Karpas-422 (cell line): ENCODE measurements at places on chromosomes 12 and 14. TPM values are rescaled to one million over a fixed set of nuclear protein-coding genes. Genes with fewer than 3 reads are reported as not detected.

TMEM106C gene
- total RNA-seq = 95.6 and 127 TPM in 2 replicates

ULK1 gene
- 2.8 and 6.9 TPM in 2 replicates for total RNA-seq

TGM1 gene
- 1.3 and 5.2 TPM in 2 replicates for total RNA-seq

KRT71 gene
- not detected in 2 replicates for total RNA-seq

FBLN5 gene
- total RNA-seq = not detected in 2 replicates

LRP1 gene
- total RNA-seq = 0.56 and 3.1 TPM in 2 replicates

RASAL1 gene
- total RNA-seq = 3.3 and 3.4 TPM in 2 replicates

SENP1 gene
- 20.1 and 44.5 TPM in 2 replicates for total RNA-seq

G2E3 gene
- total RNA-seq = 23.5 and 54.3 TPM in 2 replicates

ADCY6 gene
- not detected in 2 replicates for total RNA-seq

WIF1 gene
- total RNA-seq = not detected in 2 replicates

CLEC6A gene
- total RNA-seq = not detected in 2 replicates

DNA sequence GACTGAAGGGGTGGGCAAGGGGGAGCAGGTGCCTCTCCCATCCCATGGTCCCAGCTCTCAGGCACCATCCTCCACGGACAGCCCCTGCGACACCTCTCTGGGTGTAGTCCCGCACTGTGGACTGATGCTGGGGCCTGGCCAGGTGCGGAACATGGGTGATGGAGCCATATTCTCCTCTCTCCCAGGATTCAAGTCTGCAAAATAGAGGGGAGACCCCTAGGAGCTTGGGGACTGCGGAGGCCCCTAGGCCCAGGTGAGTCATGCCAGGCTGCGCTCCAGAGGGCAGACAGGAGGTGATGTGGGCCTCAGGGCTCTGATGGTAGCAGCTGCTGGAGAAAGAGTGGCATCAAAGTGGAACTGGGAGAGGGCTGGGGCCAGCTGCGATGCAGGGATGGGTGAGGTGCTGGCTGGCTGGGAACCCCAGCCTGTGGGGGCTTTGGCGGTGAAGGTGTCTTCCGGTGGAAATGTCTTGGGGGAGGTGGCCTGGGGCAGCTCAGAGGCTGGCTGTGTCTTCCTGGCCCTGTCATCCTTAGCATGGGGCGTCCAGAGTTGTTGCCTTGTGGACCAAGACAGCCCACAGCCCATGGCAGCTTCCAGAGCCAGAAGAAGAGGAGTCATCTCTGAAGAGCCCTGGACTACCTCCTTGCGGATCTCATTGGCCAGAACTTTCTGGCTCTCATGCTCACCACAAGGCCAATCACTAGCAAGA lies 149.1 kb downstream of the KIF26A start:
- H3K4me3 ChIP-seq = no peak overlapping the region
- H3K36me3 ChIP-seq = no peaks in the 10 kb centered on the region
- no peaks in the 10 kb centered on the region for H3K4me1 ChIP-seq
- H3K27ac ChIP-seq = no peak overlapping the region
- H3K27me3 ChIP-seq = no peaks in the 10 kb centered on the region
- DNase-seq = no peak

DNA sequence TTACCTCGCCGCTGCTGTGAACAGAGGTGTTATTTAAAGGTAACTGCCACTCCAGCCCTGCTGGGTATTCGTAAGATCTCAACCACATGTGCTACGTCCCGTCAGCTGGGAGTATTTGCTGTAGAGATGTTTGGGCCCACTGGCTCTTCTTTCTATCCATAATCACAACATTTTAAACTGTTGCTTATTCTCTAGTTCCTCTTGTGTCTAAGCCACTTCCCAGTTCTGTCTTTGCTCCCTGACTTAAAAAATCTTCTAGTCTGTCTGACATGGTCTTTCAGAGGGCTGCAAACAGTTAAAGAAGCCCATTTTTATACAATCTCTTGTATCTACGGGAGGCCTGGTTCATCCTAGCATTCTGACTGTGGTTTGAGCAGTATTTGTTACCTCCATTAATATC lies 33.2 kb upstream of the HELB start:
- H3K4me1 ChIP-seq = peaks cover 17% of the 10 kb centered on the region
- DNase-seq = no peak
- H3K36me3 ChIP-seq = no peaks in the 10 kb centered on the region
- no peak overlapping the region for H3K4me3 ChIP-seq

- no peak for DNase-seq
- no peaks in the 10 kb centered on the region for H3K4me1 ChIP-seq
- no peak overlapping the region for H3K27ac ChIP-seq
Observed at GRCh38 chr14:103294091-103294490, 39.9 kb upstream of the EIF5 start.

- peaks cover 14% of the 10 kb centered on the region; the same call in 1 of the 2 replicates for H3K36me3 ChIP-seq
- H3K4me1 ChIP-seq = peaks cover 31% of the 10 kb centered on the region
- H3K27me3 ChIP-seq = no peaks in the 10 kb centered on the region
- peak overlapping the region; percentile 99 for H3K4me3 ChIP-seq
Observed at GRCh38 chr12:50112456-50113218, 601 bp downstream of the COX14 start.

GRCh38 chr12:10700581-10700980 lies 22.5 kb downstream of the YBX3 start:
- no peaks in the 10 kb centered on the region for H3K4me1 ChIP-seq
- H3K4me3 ChIP-seq = no peak overlapping the region
- H3K27ac ChIP-seq = no peak overlapping the region
- H3K36me3 ChIP-seq = no peaks in the 10 kb centered on the region
- H3K27me3 ChIP-seq = no peaks in the 10 kb centered on the region
- DNase-seq = no peak

DNA sequence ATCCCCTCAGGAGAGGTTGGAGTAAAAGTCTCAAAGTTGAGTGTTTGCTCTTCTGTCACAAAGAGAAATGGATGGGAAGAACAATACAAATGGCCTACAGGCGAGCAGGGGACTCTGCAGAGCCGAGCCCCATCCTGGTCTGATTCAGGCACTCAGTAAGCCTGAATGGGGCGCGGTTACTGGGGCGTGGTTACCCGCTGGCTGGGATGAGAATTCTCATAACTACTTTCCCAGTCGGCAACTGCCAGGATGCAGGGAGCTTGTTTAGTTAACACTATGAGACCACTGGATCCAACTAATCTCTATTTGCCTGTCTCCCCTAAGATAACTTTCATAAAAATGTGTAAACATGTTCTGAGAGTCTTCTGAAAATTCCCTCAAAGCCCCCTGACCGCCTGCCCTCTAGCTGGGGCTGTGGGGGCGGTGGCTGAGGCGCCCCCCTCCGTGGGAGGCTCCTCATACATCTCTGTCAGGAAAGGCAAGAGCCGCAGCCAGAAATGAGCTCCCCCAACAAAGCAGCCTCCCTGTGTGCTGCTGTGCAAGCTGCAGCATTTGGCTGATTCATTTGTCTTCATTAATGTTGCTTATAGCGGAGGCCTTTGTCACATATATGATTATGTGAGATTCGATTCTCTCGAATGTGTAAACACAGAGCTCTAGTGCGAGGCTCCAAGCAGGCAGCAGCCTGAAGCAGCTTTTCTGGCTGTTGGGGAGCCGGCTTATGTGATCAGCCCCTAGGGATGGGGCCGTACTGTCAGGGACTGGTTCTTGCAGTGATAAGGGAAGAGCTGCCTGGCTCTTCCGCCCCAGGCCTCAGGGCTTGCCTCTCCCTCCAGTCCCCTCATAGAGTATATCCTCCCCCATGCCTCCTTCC lies 126.1 kb upstream of the ARHGAP5 start:
- no peaks in the 10 kb centered on the region for H3K4me1 ChIP-seq
- H3K4me3 ChIP-seq = no peak overlapping the region
- H3K27ac ChIP-seq = no peak overlapping the region
- DNase-seq = no peak
- H3K36me3 ChIP-seq = no peaks in the 10 kb centered on the region

GRCh38 chr12:54059668-54060067 lies 6.0 kb downstream of the HOXC4 start:
- H3K4me3 ChIP-seq = no peak overlapping the region
- H3K36me3 ChIP-seq = peaks cover 8% of the 10 kb centered on the region; the same call in 1 of the 2 replicates
- peaks cover 17% of the 10 kb centered on the region for H3K4me1 ChIP-seq

DNA sequence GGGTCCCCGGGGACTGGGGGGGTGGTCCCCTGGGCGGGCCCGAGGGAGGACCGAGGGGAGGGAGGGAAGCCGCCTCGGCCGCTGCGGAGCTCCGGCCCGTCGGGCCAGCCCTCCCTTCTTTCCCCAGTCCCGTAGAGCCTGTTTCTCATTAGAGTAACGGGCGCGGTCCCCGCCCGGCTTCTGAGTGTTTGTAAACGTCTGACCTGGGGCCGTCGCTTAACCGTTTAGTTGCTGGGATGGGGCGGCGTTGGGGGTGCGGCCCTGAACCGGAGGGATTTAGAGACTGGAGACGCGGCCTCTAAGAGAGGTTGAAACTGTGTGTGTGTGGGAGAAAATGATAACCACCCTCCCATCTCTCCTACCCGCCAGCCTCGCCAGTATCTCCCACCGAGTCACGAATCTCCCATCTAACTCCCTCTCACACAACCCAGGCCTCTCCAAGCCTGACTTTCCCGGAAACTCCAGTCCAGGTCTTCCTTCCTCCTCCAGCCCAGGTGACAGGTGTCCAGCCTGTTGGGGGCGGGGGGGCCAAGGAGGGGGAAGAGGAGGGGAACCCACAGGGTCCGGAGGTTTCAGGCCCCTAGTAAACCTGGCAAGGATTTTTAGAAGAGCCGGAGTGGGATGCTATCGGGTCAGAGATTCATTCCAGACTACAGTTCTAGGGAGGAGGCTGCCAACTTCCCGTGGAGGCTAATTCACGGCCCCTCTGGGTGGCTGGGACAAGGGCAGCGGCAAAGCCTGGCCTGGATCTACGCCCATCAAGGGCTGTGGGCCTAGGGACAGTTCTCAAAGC lies 1.1 kb upstream of the NFATC4 start:
- H3K36me3 ChIP-seq = no peaks in the 10 kb centered on the region
- peak overlapping the region; percentile 72 for H3K4me3 ChIP-seq
- peak overlapping the region; percentile 79 for H3K27ac ChIP-seq

DNA sequence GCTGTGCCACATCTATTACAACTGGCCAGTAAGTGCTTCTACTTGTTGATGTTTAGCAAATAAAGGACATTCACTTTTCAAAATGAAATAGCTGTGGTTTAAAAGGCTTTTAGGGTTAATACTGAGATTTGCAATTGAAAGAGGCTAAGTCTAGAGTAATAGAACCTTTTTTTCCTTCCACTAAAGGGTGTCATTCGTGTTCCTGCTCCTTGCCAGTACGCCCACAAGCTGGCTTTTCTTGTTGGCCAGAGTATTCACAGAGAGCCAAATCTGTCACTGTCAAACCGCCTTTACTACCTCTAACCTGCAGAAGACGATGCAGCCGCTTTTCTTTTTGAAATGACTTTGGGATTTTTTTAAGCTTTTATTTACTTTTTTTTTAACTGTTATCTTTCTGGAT lies 33.6 kb downstream of the PIWIL1 start:
- no peaks in the 10 kb centered on the region for H3K27me3 ChIP-seq
- no peaks in the 10 kb centered on the region for H3K4me1 ChIP-seq
- no peak overlapping the region for H3K27ac ChIP-seq
- no peak overlapping the region for H3K4me3 ChIP-seq

DNA sequence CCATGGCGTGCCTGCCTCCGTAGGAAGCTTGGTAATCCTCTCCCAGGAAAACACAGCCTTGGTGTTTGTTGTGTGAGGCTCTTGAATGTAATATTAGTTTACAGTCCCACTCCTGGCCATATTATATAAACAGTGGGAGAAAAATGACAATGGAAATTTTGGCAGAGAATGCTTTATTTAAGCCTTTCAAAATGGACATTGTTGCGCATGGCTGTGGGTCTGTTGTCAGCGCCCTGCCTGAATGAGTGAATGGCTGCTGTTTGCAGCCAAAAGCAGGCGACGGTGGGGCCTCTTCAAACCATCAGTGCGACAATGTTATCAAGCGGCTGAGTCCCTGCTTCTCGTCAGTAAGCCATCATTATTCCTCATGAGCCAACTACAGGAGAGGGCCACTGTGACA lies 201.8 kb upstream of the RMST start:
- no peaks in the 10 kb centered on the region for H3K36me3 ChIP-seq
- H3K4me3 ChIP-seq = no peak overlapping the region
- H3K27me3 ChIP-seq = no peaks in the 10 kb centered on the region
- peaks cover 28% of the 10 kb centered on the region for H3K4me1 ChIP-seq
- no peak overlapping the region for H3K27ac ChIP-seq

DNA sequence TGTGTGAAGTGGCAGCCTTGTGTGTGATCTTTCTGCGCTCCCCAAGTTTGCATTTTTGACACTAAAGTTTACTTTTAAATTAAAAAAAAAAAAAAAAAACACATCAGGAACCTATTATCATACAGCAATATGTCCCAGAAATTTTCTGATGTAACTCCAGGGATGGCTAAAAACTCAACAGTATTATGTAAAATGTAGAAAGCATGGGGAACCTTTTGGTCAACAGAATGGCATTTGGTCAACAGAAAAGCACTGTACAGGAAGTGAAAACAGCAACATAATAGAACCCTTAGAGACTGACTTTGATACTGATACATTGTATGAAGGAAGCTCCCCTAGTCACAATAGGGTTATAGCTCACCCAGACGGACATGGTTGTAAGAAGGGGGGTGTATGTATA lies 224.3 kb downstream of the ITPR2 start:
- H3K36me3 ChIP-seq = peaks cover 6% of the 10 kb centered on the region; the same call in 1 of the 2 replicates
- H3K27ac ChIP-seq = no peak overlapping the region
- no peak for DNase-seq
- no peaks in the 10 kb centered on the region for H3K27me3 ChIP-seq
- no peaks in the 10 kb centered on the region for H3K4me1 ChIP-seq
- no peak overlapping the region for H3K4me3 ChIP-seq

DNA sequence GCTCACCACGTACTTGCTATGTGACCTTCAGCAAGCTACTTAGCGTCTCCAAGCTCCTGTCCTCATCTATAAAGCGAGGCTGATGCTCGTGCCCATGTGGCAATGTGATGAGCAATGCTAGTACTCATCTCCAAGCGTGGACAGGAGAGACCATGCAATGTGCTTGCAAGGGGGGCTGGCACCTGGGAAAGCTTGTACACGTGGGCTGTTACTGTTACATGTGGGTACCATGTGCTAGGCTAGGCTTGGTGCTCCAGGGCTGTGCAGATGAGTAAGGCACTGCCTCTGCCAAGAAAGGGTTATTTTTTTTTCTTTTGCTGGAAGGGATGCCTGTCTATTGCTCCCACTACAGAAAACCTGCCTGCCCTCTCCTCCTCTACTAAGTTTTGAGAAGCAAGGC lies 46.6 kb downstream of the TSPAN11 start:
- H3K36me3 ChIP-seq = no peaks in the 10 kb centered on the region
- no peaks in the 10 kb centered on the region for H3K27me3 ChIP-seq
- no peak overlapping the region for H3K27ac ChIP-seq
- no peaks in the 10 kb centered on the region for H3K4me1 ChIP-seq
- H3K4me3 ChIP-seq = no peak overlapping the region

- H3K27ac ChIP-seq = no peak overlapping the region
- 0 out of 2 replicates have a peak overlapping the region, but pooled peaks have one; percentile 26 for H3K4me3 ChIP-seq
- DNase-seq = peak; percentile 48
- H3K36me3 ChIP-seq = no peaks in the 10 kb centered on the region
Observed at GRCh38 chr12:15534322-15534721, 212.0 kb downstream of the PTPRO start.

DNA sequence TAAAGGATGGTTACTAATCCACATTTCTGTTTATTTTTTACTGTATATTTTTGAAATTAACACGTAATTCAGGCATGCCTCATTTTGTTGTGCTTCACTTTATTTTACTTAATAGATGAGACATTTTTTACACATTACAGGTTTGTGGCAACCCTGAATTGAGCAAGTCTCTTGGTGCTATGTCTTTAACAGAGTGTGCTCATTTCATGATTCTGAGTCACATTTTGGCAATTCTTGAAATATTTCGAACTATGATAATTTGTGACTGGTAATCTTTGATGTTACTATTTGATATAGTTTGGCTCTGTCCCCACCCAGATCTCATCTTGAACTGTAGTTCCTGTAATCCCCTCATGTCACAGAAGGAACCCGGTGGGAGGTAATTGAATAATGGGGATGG lies 1120.5 kb upstream of the FLRT2 start:
- H3K27ac ChIP-seq = no peak overlapping the region
- H3K27me3 ChIP-seq = no peaks in the 10 kb centered on the region

GRCh38 chr12:52715416-52715815 lies 12.1 kb upstream of the KRT77 start:
- H3K4me1 ChIP-seq = peaks cover 8% of the 10 kb centered on the region
- no peak for DNase-seq
- no peak overlapping the region for H3K27ac ChIP-seq
- no peaks in the 10 kb centered on the region for H3K36me3 ChIP-seq
